ENCODE measurements at places on chromosomes 7 and 10. TPM values are rescaled to one million over a fixed set of nuclear protein-coding genes. Genes with fewer than 3 reads are reported as not detected.

- no peak for DNase-seq
Observed at GRCh38 chr7:140876519-140877248, 48.0 kb downstream of the BRAF start.

- no peak for DNase-seq
Observed at GRCh38 chr10:33819206-33819605, 484.7 kb upstream of the NRP1 start.

- no peak for DNase-seq
Observed at GRCh38 chr7:128879461-128879938, 16.8 kb downstream of the ATP6V1F start.

GRCh38 chr10:21953585-21954057 lies 49.9 kb downstream of the DNAJC1 start:
- no peak for DNase-seq

ANXA11 gene
- total RNA-seq = 133 TPM

ANKRD2 gene
- 0.60 TPM for total RNA-seq

AKR1C2 gene
- total RNA-seq = 0.26 TPM

Data from chondrocyte (in vitro differentiated cells).